Activated CD4-positive, alpha-beta T cell treated with anti-CD3 and anti-CD28 coated beads, Interleukin-2, Interleukin-4, amounts not matched to agents 100 ng/mL and 50 ng/mL, durations not matched to agents 16 hours and 8 hours (primary cell): ENCODE measurements at places on chromosomes 6 and 20.

GRCh38 chr6:38336922-38337321 lies 302.8 kb downstream of the BTBD9 start:
- no peak for DNase-seq

GRCh38 chr20:54419531-54419930 lies 55.9 kb upstream of the DOK5 start:
- DNase-seq: no peak

GRCh38 chr6:498795-499231 lies 107.3 kb downstream of the IRF4 start:
- DNase-seq: peak; percentile 83

DNA sequence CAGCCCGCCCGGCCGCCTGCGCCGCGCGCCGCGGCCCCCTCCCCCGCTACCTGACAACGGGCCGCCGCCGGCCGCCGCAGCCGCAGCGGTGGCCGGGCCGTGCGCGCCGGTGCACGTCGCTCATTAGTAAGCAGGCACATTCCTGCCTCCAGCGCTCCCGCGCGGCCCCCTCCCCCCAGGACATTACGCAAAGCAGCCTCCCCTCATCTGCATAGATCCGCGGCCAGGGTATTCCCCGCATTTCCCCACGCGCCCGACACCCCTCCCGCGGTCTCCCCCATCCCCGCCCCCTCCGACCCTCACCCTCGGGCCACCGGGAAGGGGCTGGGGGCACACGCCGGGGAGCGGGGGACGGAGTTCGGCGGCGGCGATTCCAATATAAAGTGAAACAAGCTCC lies at the start of gene HIVEP2:
Gene HIVEP2, minus strand, starts transcription at position 128 of the 397 bp plus-strand sequence. CDS start 170,438 bp downstream, outside the sequence.
- peak; percentile 81 for DNase-seq

DNA sequence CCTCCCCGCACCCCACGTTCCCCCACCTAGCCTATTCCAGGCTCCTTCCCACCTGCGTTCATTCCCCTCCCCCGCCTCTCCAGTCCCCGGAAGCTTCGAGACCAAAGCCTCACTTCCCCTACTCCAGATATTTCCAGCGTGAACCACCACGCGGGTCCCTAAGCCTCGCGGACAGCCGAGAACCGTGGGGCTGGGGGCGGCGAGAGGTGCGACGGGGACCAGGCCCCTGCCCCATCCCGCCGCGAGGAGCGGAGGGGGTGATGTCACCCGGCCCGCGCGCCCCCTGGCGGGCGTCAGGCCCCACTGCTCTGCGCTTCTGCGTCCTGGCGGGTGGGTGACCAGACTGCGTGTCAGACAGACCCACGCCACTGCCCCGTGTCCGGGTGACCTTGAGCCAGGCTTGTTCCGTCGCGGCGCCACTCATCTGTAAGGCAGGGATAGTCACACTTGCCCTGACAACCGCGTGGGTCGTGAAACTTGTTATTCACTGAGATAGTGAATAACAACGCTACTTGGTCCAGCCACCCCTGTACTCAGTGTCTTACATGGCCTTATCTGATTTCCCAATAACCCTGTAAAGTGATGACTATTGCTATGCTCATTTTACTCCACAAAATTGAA lies 9.0 kb upstream of the HSP90AB1 start:
- peak; percentile 82 for DNase-seq

GRCh38 chr20:18916886-18917750 lies 103.5 kb downstream of the SCP2D1 start:
- DNase-seq: no peak

- DNase-seq: no peak
Measured at GRCh38 chr6:139648430-139649000, 274.1 kb upstream of the CITED2 start.

DNA sequence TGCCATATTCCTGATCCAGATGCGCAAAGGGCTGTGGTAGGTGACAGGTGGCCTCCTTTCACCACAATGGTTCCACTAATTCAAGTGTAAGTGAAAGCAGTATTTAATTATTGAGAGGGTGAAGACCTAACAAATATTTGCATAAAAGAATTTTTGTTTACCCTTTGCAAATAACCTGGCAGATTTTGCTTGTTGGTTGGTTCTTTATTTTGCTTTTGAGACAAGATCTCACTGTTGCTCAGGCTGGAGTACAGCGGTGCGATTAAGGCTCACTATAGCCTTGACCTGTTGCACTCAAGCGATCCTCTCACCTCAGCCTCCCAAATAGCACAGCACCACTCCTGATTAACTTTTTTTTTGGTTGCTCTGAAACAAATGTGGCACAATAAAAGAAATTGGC lies 49.2 kb downstream of the PCNA start:
- DNase-seq: no peak

GRCh38 chr6:164230259-164230658 lies 815.7 kb downstream of the QKI start:
- no peak for DNase-seq

DNA sequence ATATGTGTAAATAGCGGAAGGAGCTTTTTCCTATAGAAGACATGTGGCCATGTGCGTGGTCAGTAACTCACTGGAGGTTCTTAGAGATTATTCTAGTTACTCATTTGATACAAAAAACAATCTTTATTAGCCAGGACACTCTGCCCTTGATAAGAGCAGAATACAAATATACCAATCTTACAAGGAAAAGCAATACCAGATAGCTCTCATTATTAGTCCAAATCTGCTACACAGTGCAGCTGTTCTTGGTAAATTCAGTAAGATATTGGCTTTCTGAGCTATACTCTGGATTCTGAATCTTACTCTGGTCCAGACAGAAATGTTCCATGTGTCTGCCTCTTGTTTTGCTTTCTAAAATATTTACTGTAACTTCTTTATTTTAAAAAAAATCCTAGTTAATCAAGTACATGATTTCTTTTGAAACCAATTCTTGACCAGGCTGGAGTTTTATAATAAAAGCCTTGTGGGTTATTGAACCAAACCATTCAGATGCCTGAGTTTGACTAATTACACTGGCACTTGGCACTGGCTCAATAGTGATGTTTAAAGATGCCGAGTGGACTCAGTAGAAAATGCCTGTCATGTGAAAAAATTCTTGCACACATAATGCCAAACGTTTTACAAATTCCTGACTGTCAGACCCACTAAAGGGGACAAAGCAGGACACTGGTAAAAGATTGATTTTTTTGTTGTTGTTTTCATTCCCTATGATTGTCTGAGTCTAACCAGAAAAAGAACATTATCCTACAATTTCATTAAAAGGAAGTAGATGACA lies 242.8 kb upstream of the TCF21 start:
- DNase-seq: no peak

DNA sequence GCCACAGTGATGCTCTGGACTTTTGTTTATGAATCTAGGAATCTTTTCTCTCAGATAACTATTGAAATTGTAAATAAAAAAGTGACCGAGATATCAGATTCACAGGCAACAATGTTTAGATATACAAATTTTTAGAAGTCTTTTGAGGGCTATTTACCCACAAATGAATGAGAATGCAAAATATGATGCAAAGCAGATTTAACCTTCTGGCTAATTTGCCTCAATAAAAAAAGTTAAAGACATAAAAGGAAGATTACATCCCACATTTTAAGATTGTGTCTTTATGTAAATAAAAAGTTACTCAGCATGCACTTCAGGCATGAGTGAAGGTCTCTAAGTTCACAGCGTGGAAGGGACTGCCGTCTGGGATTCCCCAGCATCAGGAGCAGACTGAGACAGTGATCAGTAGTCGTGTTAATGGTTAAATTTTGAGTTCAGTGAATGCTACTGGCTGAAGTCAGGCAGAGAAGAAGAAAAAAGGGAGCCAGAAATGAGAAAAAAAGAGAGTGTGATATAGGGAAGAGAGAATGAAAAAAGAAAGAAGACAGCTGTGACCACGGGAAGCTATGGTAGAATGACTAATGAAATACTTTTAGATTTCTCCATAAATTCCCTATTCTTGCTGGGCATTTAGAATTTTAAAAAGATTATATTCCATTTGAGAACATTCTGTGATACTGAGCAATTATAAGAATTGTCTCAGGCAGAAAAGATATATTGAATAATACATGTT lies 93.6 kb downstream of the MYB start:
- DNase-seq: no peak

GRCh38 chr6:22732176-22732970 lies 163.0 kb downstream of the HDGFL1 start:
- DNase-seq: no peak

DNA sequence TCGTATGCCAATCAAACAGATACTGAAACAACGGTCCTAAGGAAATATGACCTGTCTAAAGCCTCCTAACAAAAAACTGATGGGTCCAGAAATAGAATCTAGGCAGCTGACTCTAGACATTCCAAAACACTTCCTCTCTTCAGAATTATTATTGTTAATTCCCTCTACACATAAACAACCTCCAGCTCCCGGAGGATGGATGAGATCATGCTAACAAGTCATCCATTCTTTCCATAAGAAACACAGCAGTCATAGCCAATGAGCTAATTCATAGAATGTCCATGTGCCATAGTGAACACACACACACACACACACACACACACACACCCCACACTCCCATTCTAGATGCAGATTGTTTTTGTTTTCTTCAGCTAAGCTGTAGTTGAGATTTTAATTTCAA lies 44.3 kb downstream of the HDGFL1 start:
- no peak for DNase-seq

GRCh38 chr6:82397962-82398692 lies 34.5 kb downstream of the TPBG start:
- DNase-seq: no peak

GRCh38 chr6:7261852-7262461 lies 51.0 kb downstream of the SSR1 start:
- DNase-seq: no peak

- DNase-seq: no peak
Measured at GRCh38 chr6:161134550-161135298, 139.1 kb downstream of the AGPAT4 start.

- DNase-seq: no peak
Measured at GRCh38 chr20:50242863-50243609, 52.4 kb downstream of the CEBPB start.

DNA sequence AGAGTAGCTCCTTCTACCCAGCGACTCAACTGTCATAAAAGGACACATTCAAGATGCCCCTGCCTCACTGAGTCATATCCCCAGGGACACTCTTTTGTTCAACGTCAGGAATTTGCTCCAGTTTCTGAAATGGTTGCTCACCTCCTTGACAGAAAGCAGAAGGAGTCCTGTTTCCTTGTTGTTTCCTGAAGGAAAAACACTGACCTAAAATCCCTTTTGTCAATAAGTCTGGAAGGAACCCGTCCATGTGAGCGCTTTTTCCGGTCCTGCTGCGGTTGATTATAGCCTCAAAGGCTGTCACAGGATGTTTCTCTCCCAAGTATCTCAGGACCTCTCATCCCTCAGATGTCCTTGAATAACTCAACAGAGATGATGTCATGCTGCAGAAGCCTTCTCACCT lies 113.6 kb upstream of the PLEKHG1 start:
- DNase-seq: no peak

GRCh38 chr6:6788394-6789032 lies 200.0 kb downstream of the LY86 start:
- peak; percentile 30 for DNase-seq

DNA sequence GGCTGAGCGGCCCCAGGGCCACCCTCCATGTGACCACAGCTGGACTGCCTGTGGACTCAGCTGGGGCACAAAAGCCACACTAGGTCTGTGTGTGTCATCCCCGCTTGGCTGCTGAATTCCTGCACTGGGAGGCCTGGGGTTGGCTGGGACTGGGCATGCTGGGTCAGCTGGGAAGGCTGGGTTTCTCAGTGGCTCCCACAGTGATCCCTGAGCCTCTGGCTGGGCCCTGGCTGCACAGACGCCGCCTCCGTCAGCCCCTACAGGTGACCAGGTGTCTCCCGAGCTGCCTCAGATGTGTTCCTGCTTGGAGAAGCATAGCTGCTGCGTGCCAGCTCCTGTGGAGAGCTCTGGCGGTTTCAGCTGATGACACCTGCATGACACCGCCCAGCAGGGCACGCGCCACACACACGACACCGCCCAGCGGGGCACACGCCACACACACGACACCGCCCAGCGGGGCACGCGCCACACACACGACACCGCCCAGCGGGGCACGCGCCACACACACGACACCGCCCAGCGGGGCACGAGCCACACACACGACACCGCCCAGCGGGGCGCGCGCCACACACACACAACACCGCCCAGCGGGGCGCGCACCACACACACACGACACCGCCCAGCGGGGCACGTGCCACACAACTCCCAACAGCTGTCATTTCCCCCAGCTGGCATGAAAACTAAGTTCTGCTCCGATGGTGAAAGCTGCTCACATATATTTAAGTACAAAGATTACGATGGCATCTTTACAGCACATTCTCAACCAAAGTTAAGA lies 88.8 kb downstream of the TAF4 start:
- no peak for DNase-seq

- DNase-seq: no peak
Measured at GRCh38 chr20:24604966-24605665, 135.7 kb downstream of the SYNDIG1 start.

DNA sequence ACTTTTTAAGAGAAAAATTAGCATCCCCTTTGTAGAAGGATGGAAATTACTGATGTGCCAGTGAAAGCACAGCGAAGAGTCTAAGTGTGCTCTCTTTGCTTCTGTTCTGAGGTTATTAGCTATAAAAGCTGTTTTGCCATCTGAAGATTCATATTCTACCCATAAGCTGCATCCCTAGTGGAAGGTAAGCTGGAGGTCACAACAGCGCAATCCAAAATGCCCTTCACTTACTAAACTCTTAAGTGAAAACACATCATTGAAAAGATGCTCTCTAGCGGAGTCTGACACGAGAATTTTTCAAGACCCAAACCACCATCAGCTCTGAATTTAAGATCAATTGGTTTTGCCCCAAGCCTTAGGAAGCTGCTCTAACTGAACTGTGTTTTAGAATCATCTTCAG lies 113.5 kb downstream of the ZMYND8 start:
- no peak for DNase-seq

GRCh38 chr20:5670036-5670536 lies 80.1 kb upstream of the SHLD1 start:
- no peak for DNase-seq

- DNase-seq: no peak
Measured at GRCh38 chr6:158538741-158539140, 21.1 kb upstream of the TMEM181 start.

DNA sequence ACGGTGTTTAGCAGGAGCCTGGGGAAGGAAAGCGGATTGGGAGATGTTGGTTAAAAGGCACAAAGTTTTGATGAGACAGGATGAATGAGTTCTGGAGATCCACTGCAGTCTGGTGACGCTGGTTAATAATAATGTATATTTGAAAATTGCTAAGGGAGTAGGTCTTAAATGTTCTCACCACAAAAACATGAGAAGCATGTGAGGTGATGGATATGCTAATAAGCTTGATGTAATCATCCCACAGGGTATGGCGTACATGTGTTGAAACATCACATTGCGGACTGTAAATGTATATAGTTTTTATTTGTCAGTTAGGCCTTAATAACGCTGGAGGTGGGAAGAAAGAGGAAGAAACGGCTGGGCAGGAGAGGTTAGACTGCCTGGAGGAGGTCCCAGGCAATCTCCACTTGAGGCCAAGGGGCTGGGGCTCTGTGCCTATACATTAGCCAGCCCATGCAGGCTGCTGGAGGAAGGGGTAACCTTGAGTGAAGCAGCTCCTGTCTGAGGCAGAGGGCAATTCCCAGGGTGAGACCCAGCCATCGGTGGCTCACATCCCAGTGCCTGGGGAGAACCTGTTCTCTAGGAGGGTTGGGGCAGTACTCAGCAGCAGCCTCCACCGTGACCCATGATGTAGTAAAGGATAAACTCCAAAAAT lies 188.2 kb upstream of the QKI start:
- DNase-seq: no peak
